ENCODE measurements at places on chromosomes 5 and 9.

- no peak for DNase-seq
Measured at GRCh38 chr9:928363-929042, 48.0 kb upstream of the DMRT3 start.

GRCh38 chr5:5800801-5801761, 378.6 kb downstream of the ICE1 start:
- no peak for DNase-seq

DNA sequence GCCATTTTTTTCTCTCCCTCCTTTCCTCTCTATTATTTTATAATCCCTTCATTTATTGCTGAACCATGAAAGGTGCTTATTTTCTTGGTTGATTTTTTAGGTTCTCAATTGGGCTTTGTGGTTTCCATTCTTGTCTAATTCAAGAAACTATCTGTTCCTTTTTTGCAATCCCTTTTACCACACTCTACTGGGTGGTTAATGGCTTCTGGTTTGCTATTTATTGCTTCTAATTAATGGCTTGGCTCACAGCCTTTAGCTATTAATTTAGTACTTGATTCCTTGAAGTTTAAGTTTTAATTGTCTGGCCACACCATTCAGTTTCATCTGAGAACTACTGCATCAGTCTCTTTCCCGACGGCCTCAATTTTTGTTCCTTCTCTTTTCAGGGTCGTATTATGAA, 5.6 kb downstream of the FRRS1L start:
- DNase-seq = no peak

- no peak for DNase-seq
Measured at GRCh38 chr9:37927601-37928551, 23.9 kb upstream of the SLC25A51 start.

GRCh38 chr9:129436751-129437625, 183.9 kb downstream of the C9orf50 start:
- no peak for DNase-seq

- DNase-seq = no peak
Measured at GRCh38 chr9:137531099-137531765, 19.0 kb downstream of the PNPLA7 start.

DNA sequence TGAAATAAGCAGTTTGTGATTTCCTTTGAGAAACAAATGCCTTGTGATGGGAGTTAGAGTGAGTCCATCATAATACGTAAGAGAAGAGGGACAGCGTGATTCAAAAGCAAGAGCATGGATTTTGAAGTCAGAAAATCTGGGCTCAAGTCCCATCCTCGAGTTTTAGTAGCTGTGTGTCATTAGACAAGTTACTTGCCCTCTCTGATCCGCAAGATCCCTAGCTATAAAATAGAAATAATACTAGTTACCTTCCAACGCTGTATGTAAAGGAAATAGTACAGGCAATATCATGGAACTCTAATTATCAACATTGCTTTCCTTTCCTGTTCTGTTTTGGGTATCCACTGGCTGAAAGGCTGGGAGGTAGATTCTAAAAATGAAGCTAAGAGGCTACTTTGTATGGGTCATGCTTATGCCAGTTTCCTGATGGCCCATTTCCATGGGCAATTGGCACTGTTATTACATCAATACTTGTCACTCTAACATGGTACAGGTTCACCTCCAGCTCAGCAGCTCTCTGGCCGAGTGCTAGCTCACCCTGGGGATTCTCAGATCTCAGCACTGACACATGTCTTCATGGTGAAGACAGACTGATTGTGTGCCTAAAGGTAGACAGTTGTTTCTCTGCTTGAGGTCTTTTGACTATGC, 241.7 kb upstream of the KLF4 start:
- no peak for DNase-seq

GRCh38 chr5:67896311-67896929, 319.1 kb upstream of the PIK3R1 start:
- no peak for DNase-seq

GRCh38 chr5:118611332-118611945, 376.9 kb downstream of the DTWD2 start:
- peak; percentile 76 for DNase-seq

DNA sequence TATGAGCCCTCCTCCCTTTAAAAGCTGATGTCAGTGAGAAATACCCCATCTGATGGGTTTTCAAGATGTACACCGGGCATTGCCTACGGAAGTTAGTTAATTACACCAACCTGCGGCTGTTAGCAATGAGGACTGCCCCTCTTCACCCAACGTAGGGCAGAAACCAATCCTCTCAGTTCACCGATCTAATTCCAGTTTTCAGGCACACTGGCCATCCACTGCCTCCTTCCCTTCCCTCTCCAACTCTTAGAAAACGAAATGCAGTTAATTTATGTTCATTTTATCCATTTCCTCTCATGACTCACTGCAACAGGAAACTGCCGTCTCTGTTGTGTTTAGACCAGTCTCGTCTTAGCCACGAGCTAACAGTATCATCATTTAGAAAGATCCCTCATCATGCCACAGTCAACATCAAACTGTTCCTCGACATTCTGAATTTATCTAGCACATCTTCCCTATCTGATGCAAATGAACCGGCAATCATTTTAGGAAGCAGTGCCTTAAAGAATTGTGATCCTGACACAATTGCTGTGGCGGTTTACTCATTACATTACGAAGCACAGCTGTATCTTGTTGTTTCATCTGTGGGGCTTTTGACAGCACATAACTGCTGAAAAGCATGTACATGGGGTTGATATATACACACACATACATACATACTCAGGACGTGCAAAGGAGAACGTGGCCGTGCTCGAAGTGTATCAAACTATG, 168.6 kb downstream of the EFNA5 start:
- DNase-seq = no peak

- no peak for DNase-seq
Measured at GRCh38 chr9:97299809-97300414, 7.5 kb upstream of the CCDC180 start.

- DNase-seq = no peak
Measured at GRCh38 chr5:169367861-169368260, 66.9 kb upstream of the SLIT3 start.

- DNase-seq = no peak
Measured at GRCh38 chr5:84197538-84197937, 187.1 kb downstream of the EDIL3 start.

GRCh38 chr9:135608999-135609317, 30.4 kb downstream of the GLT6D1 start:
- no peak for DNase-seq

GRCh38 chr9:92807757-92808725, 43.4 kb upstream of the BICD2 start:
- DNase-seq = no peak

DNA sequence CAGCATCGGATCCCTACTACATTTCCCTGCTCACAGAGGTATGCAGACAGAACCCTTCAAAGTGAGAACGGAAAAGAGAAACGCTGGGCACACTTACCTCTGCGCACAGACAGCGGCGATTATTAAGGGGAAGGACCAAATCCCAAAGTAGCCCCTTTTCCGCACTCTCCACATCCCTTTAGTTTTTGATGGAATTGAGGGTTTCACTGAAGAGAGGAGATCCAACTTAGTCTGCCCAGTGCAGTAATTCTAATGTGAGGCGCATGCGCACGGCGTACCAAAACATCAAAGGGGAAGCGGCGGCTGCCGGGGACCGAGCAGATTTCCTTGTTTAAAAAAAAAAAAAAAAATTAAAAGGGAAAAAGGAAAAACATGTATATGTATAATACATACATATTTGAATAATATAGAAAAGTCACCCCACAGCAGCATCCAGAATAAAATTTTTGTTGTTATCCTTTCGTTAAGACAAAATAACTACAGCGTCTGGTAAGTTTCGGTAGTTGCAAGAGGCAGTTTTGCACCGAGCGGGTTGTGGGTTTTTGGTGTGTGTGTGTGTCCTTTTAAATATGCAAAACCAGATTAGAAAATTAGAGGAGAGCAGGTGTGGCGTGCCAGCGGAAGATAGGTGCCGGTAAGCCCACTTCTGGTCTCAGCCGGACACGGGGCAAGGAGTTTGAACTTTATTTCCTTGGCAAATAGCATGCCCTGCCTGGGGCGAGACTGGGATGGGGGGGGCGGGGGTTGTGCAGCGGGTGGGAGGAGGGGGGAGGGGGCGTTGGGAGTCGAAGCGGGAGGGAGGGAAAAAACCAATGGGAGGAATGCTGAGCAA, at the start of gene GABRB2:
Gene GABRB2 (minus strand): TSS at position 256 of the 832 bp plus-strand sequence. CDS start 82 bp downstream, at position 174.
- no peak for DNase-seq

- no peak for DNase-seq
Measured at GRCh38 chr5:31116466-31117031, 76.9 kb upstream of the CDH6 start.

DNA sequence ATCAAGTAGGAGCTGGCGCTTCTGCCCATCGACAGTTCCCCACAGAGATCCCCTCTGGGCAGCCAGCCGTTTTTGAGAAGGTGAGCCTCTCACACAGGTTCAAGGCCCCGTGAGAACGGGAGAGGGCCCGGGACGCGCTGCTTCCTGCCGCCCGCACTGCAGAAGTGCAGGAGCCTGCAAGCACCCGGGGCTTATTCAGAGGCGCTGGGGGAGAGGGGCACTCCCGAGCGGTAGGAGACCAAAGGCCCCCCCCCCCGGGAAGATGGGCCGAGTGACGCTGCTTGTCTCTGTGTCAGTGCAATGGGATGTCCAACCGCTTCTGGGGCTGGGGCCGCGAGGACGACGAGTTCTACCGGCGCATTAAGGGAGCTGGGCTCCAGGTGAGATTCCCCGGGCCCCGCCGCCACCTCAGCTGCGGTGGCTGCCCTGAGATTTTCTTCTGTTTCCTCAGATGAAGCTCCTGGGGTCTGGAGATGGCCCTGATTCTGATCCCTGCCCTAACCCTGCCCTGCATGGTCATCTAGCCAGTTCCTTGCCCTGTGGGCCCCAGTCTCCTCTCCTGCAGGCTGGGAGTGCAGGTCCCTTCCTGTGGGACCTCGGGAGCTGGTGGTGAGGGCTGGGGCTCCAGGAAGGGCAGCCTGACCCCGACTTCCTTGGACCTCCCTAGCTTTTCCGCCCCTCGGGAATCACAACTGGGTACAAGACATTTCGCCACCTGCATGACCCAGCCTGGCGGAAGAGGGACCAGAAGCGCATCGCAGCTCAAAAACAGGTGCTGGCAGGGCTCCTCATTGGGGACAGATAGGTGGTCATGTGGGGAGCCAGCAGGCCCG, 8.5 kb downstream of the B4GALT7 start:
- DNase-seq = no peak

GRCh38 chr5:9295466-9295801, 250.4 kb downstream of the SEMA5A start:
- DNase-seq = no peak

- DNase-seq = no peak
Measured at GRCh38 chr5:59620535-59621212, 272.9 kb downstream of the PDE4D start.

DNA sequence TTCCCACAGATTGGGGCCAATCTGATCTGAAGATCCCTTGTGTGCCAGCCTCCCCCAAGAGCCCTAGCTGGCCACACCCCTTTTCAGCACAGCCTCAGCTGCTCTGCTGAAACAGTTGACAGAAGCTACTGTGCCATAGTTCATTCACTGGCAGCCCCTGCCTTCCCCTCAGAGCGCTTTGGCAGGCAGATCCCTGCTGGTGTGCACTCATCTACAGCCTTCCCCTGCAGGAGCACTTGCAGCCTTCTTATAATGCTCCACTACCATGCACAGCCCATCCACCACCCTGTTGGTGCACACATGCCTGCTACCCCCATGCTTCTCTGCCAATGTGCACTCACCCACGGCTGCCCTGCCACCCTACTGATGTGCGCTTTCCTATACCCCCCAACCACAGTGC, 471.3 kb downstream of the MTRR start:
- no peak for DNase-seq

DNA sequence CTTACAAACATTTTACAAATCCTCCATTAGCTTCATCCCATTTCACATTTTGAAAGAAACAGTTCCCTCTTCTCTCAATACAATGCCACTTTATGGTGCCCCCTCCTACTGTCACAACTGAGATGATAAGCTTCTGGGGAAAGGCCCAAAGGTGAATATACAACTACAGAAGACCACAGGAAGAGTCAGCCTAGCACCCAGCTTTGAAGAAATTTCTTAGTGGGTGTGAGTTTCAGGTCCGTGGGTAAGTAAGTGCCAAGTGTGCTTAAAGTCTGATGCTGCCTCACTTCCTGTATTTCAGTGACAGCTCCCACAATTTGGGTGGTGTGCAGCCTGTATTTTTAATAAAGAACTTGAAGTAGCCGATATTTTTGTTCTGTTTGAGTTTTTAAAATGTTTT, 68.1 kb downstream of the ARHGEF28 start:
- no peak for DNase-seq

DNA sequence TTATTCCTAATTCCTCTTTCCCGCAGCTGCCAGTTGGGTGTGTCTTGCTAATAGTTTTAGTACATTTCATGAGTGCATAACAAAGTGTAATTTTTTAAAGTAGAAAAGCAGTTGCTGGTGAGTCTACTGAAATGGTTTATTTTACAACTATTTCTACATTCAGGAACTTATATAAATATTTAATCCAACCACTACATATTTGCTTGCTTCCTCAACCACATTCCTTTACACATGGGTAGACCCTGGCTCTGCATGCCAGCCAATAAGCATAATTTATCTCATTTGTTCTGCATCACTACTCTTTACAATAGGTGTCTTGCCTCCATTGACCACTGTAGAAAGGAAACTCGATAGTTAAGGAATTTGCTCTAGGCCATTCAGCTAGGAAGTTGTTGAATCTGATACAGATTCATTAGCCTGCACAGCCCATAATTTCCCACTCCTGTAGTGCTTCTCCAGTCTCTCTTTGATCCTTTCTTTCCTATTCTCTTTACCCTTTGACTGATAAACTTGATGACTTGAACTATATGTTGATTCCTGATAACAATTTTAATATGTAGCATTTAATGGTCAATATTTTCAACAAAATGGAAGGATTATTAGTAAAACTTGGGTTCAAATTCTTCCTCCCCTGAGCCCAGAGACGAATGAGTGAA, 342.5 kb upstream of the ACTBL2 start:
- peak; percentile 49 for DNase-seq

DNA sequence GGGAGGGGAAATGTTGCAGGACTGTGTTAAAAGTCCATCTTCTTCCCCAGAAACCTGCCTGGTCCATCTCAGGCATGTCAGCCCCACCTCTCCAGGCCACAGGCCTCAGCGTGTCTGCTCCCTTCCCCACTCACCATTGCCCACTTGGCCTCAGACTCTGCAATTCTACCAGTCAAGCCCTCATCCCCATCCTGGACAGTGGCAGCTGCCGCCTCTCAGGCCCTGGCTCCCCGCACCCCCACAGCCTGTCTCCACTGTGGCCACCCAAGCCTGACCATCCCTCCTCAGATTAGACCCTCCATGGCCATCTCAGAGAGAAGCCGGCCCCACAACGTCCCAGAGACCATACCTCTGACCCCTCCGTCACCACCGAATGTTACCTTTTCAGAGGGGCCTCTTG, 89.9 kb downstream of the BARX1 start:
- no peak for DNase-seq

- no peak for DNase-seq
Measured at GRCh38 chr5:69099302-69099701, 5.5 kb downstream of the SLC30A5 start.

- DNase-seq = no peak
Measured at GRCh38 chr5:140042393-140042642, 781 bp downstream of the NRG2 start.

GRCh38 chr5:99141534-99142128, 212.8 kb upstream of the CHD1 start:
- no peak for DNase-seq

All from T47D (cell line).